ENCODE measurements at places on chromosomes 2 and 18.

DNA sequence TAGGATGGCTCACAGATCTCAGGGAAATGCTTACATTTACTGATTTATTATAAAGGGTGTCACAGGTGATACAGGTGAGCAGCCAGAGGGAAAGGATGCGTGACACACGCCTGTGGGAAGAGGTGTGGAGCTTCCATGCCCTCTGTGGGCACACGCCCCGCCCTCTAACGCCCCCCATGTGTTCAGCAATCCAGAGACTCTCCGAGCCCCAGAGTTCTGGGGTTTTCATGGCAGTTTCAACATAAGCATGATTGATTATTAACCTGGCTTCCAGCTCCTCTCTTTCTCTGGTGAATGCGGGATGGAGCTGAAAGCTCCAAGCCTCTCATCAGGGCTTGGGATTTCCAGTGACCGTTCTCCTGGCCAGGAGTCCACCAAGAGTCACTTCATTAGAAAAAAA, 34.3 kb upstream of the ODC1 start:
- DNase-seq: no peak

- DNase-seq: no peak
Observed at GRCh38 chr2:27889774-27890145, 427 bp downstream of the RBKS start.

- no peak for DNase-seq
Observed at GRCh38 chr2:158810731-158811460, 15.8 kb downstream of the DAPL1 start.

GRCh38 chr2:15724235-15724634, 132.6 kb downstream of the DDX1 start:
- DNase-seq: no peak

GRCh38 chr2:69618362-69618761, 25.2 kb downstream of the AAK1 start:
- no peak for DNase-seq
